CD4-positive, alpha-beta T cell treated with Interleukin-15 for 1 hour (primary cell): ENCODE measurements at places on chromosomes 11 and 22.

- DNase-seq, result no peak
Measured at GRCh38 chr11:96017856-96018255, 93.9 kb upstream of the MTMR2 start.

- no peak for DNase-seq
Measured at GRCh38 chr22:46764779-46765485, 2.5 kb downstream of the TBC1D22A start.

- DNase-seq, result no peak
Measured at GRCh38 chr22:35215993-35216392, 41.3 kb upstream of the HMGXB4 start.

DNA sequence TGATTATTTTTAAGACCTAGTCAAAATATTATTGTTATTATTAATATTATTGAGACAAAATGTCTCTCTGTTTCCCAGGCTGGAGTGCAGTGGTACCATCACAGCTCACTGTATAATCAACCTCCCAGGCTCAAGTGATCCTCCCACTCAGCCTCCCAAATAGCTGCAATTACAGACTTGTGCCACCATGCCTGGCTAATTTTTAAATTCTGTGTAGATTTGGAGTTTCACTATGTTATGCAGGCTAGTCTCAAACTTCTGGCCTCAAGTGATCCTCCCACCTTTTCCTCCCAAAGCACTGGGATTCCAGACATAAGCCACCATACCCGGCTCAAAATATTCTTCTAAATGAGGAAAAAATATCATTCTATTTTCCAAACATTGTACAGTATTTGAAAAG is 37.0 kb downstream of the SLC36A4 start:
- no peak for DNase-seq

GRCh38 chr11:287821-288477 is 977 bp upstream of the PGGHG start:
- DNase-seq, result no peak

DNA sequence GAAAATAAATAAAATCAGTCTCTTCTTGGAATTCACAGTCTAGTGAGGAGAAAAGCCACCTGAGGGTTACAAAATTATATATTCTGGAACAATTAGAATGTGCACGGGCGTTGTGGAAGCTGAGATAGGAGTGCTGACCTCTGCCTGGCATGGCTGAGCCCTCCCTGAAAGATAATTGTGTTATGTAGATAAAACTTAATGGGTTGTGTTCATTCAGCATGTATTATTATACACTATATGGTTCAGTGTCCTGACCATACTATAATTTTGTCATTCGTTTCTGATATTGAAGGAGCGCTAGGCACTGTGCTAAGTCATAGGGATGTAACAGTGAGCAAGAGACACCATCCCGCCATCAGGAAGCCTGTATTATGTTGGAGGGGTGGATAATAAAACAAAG is 3.7 kb downstream of the ACAT1 start:
- DNase-seq, result no peak

DNA sequence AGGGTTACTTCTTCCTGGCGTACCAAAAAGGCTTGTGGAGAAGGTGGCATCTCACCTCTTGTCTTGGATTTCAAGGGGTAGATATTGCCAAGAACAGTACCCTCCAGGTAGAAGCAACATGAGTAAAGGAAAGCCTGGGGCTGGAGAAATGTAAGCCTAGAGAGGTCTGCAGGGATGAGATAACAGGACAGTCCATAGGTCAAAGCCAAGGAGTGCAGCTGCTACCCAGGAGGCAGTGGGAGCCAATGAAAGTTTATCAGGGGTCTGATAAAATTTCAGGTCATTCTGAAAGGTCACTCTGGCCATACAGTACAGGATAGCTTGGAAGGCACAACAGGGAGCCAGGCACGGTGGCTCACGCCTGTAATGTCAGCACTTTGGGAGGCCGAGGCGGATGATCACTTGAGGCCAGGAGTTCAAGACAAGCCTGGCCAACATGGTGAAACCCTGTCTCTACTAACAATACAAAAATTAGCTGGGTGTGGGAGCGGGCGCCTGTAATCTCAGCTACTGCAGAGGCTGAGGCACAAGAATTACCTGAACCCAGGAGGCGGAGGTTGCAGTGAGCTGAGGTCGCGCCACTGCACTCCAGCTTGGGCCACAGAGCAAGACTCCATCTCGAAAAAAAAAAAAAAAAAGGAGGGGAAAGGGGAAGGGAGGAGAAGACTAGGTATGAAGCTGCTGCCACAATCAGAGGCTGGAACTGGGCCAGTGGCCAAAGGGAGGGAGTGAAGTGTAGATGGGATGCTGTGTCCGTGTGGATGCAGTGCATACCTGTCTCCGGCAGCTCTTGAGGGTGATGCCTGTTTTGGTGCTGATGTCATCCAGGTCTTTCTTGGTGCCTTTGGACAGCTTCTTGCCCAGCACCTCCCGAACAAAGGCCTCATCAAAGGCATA is 1.2 kb downstream of the FIBP start:
- no peak for DNase-seq

DNA sequence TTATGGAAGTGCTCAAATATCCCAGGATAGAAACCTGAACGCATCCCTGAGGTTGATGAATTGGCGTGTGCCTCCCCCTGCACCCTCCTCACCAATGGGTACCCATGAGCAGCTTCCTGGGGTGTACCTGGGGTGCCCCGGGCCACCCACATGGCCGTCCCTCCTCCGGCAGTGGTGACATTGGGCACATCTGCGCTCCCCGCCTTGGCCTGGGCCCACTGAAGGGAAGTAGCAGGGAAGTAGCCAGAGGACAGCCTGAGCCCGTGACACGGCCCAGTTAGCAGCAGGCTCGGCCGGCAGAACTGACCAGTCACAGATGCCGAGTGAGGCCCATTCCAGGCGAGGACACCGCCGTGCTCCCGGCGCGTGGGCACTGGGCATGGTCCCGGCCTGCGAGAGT is 16.7 kb downstream of the MRPL23 start:
- DNase-seq, result no peak

- no peak for DNase-seq
Measured at GRCh38 chr11:73217131-73217809, 811 bp upstream of the P2RY2 start.

DNA sequence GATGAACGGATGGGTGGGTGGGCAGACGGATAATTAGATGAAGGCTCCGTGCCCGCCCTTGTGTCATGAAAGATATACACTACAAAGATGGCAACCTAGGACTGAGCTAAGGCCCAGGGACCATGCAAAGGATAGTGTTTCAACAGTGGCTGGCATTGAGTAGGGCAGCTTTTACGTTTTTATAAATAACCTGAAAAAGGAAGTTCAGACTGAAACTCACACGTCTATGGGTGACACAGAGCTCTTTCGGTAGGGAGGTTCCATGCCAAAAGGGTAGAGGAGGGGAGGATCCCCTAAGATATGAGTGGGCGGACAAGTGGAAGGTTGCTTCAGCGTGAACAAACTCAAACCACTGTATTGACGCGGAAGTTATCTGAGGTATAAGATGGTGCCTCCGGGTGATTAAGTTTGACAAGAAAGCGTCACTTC is 90.5 kb downstream of the UBASH3B start:
- DNase-seq, result peak; percentile 82

GRCh38 chr11:122190768-122191167 is 74.8 kb upstream of the BLID start:
- DNase-seq, result no peak

GRCh38 chr11:116689413-116690127 is 83.2 kb downstream of the BUD13 start:
- no peak for DNase-seq

- DNase-seq, result no peak
Measured at GRCh38 chr11:114197799-114198500, 98.2 kb upstream of the NNMT start.

DNA sequence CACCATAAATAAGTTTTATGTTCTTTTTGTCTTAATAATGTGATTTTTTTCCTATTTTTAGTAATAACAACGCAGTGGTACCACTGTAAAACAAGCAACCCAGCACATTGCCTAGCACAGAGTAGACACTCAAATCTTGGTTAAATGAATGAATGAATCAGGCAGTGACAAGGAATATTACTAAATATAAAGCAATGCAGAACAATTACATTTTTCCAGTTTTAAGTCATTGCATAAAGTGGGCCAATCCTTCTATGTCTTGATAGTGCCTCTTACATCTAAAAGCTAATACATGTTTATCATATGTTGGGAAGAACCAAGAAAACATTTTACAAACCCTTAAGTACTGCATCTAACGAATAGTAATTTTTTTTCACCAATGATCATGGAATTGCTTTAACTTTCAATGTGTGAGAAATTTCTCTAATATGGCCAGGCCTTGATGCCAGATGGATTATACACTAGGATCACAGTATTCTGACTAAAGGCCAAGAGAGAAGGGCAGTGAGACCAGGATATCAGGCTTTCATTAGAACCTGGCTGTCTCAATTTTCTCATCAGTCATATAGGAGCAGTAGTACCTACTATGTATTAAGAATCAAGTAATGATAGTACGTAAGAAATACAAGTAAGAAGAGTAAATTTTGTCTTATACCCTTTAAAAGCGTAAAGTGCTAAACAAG is 88.5 kb downstream of the TRIM44 start:
- DNase-seq, result no peak

GRCh38 chr11:126502159-126502558 is 146.7 kb downstream of the ST3GAL4 start:
- no peak for DNase-seq

DNA sequence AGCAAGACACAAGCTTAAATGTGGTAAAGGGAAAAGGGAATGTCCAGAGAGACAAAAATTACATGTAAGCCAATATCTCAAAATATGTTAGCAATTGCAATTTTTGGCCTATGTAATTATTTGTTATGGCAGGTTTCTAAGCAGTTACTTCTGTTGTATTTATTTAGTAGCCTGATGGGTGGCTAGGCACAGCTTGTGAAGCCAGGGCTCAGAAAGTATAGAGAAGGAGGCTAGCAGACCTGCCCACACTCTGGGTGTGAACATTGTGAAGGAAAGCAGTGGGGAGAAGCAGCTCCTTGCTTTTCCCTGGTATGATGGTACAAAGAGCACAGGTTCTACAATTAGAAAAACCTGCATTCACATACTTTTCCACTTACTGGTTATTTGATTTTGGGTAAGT is 196.5 kb upstream of the PGR start:
- no peak for DNase-seq

DNA sequence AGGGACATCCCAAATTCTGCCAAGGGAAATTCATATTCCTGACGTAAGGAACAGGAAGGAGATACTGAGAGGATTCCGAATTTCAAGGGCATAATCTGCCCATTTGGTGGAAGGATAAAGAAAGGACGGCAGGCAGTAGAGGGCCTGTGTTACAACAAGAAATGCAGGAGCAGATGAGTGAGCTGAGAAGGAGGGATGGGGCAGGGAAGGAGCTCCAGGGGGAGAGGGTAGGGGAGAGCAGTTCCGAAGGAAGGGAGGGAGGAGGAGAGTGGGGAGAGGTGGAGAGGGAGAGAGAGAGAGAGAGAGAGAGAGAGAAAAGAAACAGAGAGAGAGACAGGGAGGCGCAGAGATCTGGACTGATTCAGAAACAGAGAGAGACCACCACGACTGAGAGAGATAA is 843 bp downstream of the OPCML start:
- DNase-seq, result no peak

DNA sequence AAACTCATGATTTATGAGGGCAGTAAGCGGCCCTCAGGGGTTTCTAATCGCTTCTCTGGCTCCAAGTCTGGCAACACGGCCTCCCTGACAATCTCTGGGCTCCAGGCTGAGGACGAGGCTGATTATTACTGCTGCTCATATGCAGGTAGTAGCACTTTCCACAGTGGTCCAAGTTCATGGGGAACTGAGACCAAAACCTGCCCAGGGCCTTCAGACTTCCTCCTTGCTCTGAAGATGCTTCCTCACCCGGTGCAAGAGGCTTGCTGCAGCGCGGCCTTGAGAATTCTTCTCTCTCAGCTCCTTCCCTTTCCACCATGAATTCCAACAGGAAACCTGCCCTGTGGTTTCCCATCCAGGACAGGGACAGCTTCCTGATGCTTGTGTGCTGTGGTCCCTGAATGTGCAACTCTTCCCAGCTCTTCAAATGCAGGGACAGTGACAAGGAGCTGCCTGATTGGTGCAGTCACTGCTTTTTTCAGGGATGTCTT is 53.9 kb downstream of the GGTLC2 start:
- peak; percentile 43 for DNase-seq

DNA sequence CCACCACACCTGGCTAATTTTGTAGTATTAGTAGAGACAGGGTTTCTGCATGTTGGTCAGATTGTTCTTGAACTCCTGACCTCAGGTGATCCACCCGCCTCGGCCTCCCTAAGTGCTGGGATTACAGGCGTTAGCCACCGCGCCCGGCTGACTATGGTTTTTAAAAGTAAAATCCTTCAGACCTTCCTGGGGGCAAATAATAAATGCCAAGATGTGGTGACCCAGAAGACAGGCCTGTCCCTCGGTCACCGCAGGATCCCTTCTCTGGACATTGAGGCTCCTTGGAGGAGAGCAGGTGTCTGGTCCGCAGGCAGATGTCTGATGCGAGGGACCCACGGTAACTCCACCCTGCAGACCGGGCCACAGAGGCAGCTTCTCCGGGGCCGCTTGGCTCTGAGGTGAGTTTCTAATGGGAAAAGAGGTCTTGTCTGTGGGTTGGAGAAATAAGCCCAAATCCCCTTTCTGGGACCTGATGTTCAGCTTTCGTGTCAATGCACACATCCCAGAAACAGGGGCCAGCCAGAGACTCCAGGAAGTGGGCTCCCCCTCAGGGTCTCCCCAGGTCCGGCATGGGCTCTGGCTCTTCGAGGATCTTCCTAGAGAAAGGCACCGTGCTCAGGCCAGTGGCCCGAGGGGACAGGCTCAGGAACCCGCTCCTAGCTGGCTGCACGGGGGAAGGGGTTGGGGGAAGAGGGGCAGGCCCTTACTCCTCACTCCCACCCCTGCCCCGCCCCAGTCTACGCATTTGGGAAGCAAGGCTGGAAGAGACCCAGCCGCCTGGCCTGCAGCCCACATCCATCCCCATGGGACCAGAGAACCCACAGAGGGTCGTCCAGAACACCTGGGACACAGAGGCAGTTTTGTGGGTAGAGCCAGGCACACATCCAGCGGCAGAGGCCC is 100.6 kb downstream of the WNT7B start:
- DNase-seq, result no peak

- peak; percentile 20 for DNase-seq
Measured at GRCh38 chr22:43060183-43060582, 29.0 kb downstream of the TTLL1 start.

- DNase-seq, result no peak
Measured at GRCh38 chr11:126599217-126599897, 243.9 kb downstream of the ST3GAL4 start.

GRCh38 chr11:127965939-127966668 is 621.3 kb downstream of the ETS1 start:
- no peak for DNase-seq

- peak; percentile 33 for DNase-seq
Measured at GRCh38 chr22:46071451-46072109, 78.7 kb upstream of the PPARA start.

DNA sequence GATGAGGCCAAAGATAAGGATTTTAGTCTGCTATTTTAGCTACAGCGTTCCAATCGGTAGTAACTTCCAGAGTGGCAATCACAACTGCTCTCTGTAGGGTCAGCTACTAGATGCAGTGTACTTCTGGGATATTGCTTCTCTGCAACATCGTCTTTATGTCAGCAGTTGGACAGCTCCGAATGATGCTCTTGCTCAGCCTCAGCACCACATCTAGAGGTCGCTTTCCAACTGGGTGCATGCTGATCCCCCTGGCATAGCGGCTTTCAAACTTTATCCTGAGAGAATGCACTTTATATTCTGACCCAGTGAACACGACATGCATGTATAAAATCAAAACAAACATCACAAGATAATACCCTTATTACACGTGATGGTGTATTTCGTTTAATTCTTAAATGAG is 219.6 kb downstream of the C11orf87 start:
- no peak for DNase-seq
